ENCODE measurements at places on chromosomes 16 and 17.
A peak's percentile ranks its signal among the peaks of the same experiment; 100 is the strongest.

DNA sequence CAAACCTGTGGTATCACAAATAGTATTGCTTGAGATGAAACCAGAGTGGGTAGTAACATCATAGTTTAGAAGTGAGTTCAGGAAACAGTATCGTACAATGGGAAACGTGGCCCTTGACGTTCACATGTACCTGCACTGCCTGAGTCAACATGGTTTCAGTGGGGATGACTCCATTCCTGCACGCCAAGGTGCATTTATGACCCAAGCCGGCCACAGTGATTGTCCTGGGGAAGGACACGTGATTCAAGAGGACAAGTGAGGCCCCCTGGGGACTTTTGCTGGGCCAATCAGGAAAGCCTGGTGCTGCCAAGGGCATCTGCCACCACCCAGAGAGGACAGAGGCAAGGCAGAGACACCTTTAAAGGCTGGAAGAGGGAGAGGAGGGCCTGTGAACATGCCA, 119.2 kb downstream of the AXIN2 start:
- DNase-seq: no peak

DNA sequence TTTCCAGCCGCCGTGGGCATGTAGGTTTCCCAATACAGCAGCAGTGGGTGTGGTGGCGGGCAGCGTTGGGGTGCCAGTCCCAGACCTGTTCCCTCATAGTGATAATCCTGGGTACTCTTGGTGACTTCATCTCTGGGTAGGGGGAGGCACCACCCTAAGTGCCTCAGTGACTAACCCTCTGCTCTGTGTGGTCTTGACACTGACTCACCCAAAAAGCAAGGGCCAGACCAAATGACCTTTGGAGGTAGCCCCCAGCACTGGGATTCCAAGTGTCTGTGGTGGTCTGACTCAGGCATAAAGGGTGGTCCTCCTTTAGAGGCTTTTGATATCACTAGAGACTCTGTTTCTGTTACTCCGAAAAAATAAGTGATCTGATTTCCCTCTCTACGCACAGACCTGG, 908 bp downstream of the CALB2 start:
- no peak for DNase-seq

- no peak for DNase-seq
Observed at GRCh38 chr17:76415786-76416185, 31.4 kb downstream of the SPHK1 start.

DNA sequence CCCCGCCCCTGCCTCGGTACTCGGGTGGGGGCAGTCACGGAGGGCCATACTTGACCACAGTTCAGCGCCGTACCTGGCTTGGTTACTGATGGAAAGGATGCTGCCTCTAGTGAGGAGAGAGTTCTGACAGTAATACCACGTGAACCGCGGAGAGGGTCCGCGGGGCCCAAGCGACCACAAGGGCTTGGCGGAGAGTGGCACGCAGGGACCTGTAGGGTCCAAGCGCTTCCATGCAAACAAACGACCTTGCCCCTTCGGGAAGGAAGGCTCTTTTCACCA, 9.2 kb downstream of the KDM6B start:
- DNase-seq: no peak

- no peak for DNase-seq
Observed at GRCh38 chr17:6603744-6604325, 36.7 kb downstream of the KIAA0753 start.

DNA sequence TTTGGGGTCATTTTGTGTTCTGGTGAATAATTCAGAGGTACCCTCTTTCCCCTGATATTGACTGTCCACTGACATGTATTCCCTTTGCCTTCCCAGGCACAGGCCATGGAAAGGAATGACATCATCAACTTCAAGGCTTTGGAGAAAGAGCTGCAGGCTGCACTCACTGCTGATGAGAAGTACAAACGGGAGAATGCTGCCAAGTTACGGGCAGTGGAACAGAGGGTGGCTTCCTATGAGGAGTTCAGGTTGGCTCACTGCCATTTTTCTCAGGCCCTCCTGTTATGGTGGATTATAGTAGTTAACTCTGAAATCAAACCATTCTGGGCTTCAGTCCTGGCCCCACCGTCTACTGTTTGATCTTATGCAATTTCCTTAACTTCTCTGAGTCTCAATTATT, 1.6 kb upstream of the EFTUD2 start:
- DNase-seq: peak; percentile 96

- DNase-seq: no peak
Observed at GRCh38 chr17:73357318-73357717, 45.5 kb upstream of the CDC42EP4 start.

- no peak for DNase-seq
Observed at GRCh38 chr16:15398618-15399316, 3.2 kb downstream of the MPV17L start.

DNA sequence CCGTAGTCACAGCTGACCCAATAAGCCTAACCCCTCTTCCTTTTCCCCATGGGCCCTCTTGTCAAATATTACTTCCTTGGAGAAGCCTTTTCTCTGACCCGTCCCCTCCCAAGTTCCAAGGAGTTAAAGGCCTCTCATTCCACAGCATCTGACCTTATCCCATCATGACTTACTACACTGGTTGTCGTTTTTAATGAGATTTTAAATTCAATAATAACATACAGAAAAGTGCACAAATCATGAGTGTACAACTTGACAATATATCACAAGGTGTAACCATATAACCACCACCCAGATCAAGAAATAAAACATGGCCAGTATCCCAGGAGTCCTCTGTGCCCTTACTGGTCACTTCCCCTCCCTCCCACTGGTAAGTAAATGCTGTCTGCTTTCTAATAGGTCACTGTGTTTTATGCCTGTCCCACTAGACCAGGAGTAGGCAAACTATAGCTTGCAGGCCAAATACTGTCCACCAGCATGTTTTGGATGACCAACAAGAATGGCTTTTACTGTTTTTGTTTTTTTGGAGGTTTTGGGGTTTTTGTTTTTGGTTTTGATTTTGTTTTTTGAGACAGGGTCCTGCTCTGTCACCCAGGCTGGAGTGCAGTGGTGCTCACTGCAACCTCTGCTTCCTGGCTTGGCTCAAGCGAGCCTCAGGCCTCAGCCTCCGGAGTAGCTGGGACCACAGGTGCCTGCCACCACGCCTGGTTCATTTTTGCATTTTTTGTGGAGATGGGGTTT, 1.2 kb upstream of the FDXR start:
- no peak for DNase-seq

DNA sequence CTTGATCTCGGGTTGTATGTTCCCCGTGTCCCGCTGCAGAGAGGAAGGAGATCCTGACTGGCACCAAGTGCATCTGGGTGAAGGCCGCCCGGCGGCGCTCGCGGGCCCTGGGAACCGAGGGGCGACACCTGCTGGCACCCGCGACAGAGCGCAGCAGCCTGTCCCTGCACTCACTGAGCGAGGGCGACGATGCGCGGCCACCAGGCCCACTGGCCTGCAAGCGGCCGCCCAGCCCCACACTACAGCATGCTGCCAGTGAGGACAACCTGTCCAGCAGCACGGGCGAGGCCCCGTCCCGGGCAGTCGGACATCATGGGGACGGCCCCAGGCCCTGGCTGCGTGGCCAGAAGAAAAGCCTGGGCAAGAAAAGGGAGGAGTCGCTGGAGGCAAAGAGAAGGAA, 7.5 kb downstream of the BTBD17 start:
- DNase-seq: peak; percentile 36

DNA sequence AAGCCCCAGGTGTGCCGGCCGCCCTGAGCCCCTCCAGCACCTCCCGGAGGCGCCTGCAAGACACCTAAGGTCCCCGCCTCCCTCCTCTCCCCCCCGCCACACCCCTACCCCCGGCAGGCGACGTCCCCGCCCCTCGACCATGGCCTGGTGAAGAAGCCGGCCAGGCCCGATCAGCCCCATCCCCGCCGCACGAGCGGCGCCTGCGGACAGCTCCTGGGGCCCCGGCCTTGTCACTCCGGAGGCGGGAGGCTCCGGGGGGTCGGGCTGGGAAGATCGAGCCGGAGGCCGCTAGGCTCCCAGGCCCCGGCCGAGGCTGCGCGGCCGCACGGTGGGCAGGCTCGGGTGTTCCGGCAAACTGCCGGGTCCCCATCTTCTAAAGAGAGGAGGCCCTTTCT, 405 bp upstream of the ACE start:
- no peak for DNase-seq

GRCh38 chr17:58207451-58207850, 11.6 kb downstream of the MKS1 start:
- DNase-seq: no peak

DNA sequence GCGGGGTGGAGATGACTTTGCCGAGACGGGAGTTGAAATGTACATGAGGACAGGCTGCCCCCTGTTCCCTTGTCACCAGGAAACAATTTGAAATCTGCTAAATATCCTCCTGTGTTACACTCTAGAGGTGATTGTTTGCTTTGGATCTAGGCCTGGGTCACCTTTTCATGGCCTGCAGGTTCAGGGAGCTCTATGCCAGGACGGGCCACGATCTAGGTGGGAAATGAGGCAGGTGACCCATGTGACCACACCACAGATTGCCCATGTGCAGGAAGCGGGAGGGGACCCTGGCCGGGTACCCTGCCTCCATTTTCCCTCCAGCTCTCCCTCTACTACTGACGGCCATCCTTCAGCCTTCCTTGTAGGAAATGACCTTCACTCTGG, 43.4 kb downstream of the MEAK7 start:
- DNase-seq: no peak

GRCh38 chr16:5058476-5058875, 7.3 kb downstream of the C16orf89 start:
- no peak for DNase-seq

GRCh38 chr17:37450112-37450511, 39.6 kb upstream of the DUSP14 start:
- no peak for DNase-seq

GRCh38 chr17:3485481-3486068, 9.8 kb downstream of the ASPA start:
- DNase-seq: no peak

DNA sequence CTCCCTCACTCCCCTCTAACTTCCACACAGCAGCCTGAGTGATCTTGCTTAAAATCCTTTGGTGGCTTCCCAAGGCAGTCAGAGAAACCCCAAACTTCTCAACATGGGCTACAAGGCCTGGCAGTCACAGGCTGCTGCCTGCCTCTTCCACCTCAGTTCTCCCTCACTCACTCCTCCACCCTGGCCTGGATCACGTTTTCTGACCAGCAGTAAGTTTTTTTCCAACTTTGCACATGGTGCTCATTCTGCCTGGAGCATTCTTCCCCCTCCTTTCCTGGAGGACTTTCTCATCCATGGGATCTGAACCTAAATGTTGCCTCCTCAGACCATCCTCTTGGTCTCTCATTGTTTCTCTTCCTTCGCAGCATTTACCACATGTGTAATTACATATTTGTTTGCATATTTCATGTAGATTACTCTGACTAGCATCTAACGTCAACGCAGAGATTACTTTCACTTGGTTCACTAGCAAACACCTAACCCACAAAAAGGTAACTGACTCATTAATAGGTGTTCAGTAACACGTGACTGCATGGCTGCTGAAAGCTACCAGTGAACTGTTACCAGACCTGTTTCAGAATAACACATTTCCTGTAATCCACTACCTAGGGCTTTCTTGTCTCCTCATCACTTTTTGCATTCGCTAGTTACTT, 17.1 kb downstream of the GNA13 start:
- DNase-seq: no peak

DNA sequence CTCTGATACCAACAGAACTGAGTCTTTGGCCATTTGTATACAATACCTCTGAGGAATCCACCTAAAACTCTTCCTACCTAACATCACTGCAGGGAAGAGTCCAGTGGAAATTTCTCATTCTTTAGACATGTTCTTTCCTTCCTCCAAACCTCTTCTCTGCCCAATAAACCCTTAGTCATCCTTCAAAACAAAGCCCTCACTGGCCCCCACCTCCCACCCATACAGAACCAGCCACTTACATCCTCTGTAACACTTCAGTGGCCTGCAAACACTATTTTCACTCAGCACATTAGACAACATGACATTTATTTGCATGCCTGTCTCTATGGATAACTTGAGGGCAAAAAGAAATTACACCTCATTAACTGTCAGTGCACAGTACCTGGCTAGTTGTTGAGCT, 200.3 kb upstream of the NOG start:
- peak; percentile 33 for DNase-seq

- no peak for DNase-seq
Observed at GRCh38 chr17:1555651-1556471, 6.7 kb downstream of the PITPNA start.

DNA sequence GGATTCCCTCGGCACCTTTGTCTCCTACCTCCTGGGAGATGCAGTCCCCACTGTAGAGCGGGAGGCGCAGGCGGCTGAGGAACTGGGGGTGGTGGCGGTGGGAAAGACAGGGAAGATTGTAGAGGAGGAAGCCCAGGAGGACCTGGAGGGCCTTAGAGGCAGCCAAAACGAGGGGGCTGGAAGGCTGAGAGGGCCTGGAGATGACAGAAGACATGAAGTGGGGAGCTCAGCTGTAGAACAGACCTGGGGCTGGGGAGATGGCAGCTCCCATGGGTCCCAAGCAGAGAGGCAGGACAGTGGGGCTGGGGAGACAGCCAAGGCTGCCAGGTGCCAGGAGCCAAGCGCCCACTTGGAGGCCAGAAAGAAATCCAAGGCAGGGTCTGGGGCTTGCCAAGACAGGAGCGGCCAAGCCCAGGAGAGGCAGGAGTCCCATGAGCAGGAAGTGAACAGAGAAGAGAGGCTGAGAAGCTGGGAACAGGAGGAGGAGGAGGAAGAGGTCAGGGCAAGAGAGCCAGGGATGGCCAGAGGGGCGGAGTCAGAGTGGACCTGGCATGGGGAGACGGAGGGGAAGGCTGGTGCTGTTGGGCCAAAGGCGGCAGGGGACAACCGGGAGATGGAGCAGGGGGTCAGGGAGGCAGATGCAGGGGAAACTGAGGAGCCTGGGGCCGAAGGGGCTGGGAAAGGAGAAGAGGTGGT, 803 bp downstream of the APOBR start:
- no peak for DNase-seq

- DNase-seq: no peak
Observed at GRCh38 chr17:27888945-27889344, 4.2 kb downstream of the LYRM9 start.

DNA sequence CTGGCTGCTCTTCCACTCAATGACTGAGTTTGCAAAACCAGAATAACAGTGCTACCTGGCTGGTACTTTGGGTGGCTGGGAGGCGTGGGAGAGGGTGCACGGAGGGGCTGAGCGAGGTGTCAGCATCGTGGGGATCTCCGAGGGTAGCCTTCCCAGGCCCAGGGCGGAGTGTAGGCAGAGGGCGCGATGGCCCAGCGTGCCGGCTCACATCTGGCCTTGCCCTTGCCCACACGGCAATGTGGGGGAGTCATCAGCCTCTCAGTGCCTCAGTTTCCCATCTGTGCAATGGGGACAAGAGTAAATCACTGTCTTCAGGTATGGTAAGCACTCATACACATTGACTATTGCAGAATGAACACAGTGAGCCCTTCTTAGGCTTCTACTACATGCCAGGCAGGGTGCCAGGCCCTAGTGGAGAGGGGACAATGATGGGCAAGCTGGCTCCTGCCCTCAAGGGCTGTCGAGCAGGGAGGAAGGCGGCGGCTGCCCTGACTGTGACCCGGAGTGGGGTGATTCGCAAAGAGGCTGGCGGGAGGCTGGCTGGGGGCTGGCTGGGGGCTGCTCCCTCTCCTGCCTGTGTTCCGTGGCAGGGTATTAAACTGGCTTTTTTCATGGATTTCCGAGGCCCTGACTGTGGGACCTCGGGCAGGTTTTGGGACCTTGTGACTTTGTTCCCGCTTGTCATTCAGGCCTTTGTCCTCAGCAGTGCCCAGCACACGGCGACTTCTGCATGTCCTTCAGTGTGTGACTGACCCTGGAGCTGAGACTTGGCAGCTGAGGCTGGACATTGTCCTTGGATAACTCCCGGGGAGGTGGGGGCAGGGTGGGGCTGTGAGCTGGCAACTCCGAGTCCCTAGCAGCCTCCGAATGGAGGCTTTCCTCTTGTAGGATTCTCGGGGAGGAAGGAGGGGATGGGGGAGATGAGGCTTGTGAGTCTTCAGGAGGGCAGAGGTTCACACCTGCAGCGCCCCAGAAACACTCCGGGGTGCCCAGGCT, 243.1 kb downstream of the SEC14L1 start:
- DNase-seq: no peak
